A549 (cell line): ENCODE measurements at places on chromosomes 5 and 9. TPM values are rescaled to one million over a fixed set of nuclear protein-coding genes. Genes with fewer than 3 reads are reported as not detected.

The ZNF618 gene
- polyA plus RNA-seq, result 9.2 to 10.3 TPM (median 10.0 TPM) in 3 replicates

- no peak for DNase-seq
Measured at GRCh38 chr5:63022403-63022802, 443.8 kb downstream of the LRRC70 start.

The RAB3C gene
- polyA plus RNA-seq, result not detected in 3 replicates

DNA sequence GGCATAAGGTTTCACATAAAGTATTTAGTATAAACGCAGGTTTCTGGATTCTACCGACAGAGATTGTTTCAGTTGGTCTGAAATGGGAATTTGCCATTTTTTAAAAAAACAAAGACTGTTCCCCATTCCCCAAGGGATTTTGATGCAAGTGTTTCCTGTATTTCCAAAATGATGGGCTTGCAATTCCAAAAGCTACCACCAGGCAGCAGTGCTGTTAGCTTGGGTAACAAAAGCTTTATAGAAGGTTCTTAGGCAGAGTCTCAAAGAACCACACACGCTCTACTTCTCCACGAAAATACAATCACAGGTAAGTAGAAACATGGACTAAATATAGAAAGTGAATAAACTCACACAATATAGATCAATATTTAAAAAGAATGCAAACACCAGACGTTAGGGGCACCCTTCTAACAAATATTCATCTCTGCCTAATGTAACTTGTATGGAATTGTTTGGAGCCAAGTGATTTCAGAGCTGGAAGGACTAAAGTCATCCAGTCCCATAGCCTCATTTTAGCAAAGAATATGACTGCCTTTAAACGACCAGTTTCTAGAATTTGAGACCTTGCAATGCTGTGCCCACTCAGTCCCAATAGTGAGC lies 154.3 kb downstream of the SPOCK1 start:
- peak; percentile 60 for DNase-seq

DNA sequence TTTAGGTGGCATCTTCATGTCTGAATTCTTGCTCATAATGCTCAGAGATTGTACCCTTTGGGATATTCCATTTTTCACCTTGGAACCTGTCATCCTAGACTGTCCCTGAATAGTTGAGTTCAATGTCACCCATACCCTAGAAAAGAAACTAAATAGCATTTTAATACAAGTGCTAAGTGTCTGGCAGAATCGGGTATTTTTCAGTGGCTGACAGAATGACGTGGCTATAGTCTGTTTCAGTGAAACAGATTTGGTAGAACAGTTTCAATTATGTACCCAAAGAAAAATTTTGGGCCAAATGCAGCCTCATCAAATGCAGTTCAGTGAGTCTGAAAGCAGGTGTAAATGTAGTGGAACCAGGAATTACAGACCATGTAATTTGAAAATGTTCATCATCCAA lies 1041.2 kb downstream of the DTWD2 start:
- no peak for DNase-seq

DNA sequence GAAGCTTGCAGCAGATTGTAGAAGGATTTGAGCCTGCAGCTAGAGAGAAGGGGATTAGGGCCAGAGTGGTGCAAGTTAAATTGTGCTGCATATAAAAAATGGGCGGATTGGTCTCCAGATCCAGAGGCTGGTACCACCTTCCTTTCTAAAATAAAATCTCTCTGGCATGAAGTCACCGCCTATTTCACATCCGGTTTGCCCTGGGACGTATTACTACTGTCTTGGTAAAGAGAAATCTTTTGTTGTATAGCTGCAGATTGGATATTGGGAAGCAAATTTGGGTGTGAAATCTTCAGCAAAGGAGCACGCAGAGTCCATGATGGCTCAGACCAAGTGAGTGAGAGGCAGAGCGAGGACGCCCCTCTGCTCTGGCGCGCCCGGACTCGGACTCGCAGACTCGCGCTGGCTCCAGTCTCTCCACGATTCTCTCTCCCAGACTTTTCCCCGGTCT lies at the start of gene GABRA1:
Gene GABRA1, plus strand, starts transcription at position 180 of the 451 bp plus-strand sequence. CDS start 2,691 bp downstream, outside the sequence.
- DNase-seq, result no peak

The FOXD4L3 gene
- 0.06 to 0.12 TPM (median 0.07 TPM) in 3 replicates for polyA plus RNA-seq

- DNase-seq, result peak; percentile 35
Measured at GRCh38 chr5:170986598-170986997, 124.8 kb downstream of the RANBP17 start.

The CDC25C gene
- polyA plus RNA-seq, result 11.2 to 12.7 TPM (median 12.6 TPM) in 3 replicates

DNA sequence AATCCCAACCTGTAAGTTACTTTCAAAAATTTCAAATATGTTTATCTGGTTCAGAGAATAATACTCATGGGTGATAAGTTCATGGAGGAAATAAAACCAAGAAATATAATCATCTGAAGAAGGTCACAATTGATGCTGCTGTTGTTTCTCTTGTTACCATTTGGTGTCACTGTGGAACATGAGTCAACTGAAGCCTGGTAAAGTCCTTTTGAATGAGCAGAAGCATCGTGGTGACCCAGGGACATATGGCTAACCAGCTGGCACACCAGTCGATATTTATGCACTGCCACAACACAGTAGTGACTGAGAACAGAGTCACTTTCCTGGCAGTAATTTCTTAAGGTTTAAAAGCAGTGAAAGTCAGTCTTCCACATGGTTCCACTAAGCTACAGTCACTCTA lies 612.9 kb upstream of the TLE4 start:
- DNase-seq, result peak; percentile 58
